HT1080 (cell line): ENCODE measurements at places on chromosomes 1 and 21.

DNA sequence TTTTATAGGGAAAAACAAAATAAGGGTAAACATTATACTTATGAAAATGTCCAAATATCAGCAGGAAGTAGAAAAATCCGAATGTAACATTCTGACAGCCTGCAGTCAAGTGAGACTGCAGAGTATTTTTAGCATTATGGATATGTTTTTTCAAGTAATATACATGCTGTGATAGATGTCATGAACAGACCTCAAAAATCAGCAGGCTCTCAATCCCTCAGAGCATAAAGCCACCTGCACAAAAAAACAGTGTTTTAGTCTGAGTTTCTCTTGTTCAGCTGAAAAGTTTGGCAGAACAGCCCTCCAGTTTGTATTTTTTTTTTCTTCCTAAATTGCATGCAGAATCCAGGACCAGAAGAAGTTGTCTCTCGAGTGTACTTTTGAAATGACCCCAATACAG lies 219.1 kb upstream of the FMN2 start:
- DNase-seq: no peak

DNA sequence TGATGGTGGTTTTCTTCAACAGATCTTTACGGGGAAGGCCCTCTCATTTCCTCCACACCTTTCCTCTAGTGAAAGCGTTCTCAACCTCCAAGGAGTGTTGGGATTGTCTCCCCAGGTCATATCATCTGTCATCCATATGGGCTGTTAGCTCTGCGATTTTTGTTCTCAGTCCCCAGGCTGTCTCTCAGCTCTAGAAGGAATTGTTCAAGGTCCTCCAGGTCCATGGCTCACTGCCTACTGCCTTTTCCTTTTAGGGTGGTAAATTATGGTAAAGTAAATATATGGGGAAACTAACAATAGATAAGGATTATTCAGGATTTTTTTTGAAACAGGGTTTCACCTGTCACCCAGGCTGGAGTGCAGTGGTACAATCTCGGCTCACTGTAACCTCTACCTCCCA lies 37.6 kb downstream of the ELF3 start:
- DNase-seq: no peak

- no peak for DNase-seq
Measured at GRCh38 chr1:202018468-202019234, 8.3 kb downstream of the ELF3 start.

DNA sequence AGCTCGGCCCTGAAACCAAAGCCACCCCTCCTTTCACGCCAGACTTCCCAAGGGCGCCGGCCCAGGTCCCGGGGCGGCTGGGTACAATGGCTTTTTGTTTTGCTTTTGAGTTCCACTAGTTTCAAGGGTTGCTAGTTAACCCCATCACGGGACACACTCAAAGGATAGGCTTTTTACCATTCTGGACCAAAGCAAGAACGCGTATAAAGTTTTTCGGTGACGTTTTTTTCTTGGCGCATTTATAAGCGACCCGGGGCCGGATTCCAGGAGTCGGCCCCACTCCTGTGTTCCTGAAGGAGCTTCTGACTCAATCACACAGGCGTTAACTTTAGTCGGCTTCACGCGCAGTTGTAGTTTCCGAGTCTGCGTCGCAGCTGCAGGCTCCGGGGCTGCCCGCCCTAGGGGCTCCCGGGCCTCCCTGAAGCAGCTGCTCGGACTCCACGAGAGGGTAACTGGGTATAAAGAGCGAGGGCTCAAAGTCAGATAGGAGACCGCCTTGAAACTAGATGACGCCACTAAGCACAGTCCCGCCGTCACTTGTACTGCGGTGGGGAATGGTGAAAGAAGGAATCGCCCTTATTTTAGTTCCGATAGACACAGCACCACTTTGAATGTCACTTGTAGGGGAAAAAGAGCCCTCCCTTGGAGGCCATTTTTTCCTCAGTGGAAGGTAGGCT lies 707 bp upstream of the KLHL21 start:
- DNase-seq: peak; percentile 76

- DNase-seq: no peak
Measured at GRCh38 chr1:219669556-219669955, 56.7 kb upstream of the ZC3H11B start.

- no peak for DNase-seq
Measured at GRCh38 chr21:46634427-46634826, 1.0 kb upstream of the PRMT2 start.

DNA sequence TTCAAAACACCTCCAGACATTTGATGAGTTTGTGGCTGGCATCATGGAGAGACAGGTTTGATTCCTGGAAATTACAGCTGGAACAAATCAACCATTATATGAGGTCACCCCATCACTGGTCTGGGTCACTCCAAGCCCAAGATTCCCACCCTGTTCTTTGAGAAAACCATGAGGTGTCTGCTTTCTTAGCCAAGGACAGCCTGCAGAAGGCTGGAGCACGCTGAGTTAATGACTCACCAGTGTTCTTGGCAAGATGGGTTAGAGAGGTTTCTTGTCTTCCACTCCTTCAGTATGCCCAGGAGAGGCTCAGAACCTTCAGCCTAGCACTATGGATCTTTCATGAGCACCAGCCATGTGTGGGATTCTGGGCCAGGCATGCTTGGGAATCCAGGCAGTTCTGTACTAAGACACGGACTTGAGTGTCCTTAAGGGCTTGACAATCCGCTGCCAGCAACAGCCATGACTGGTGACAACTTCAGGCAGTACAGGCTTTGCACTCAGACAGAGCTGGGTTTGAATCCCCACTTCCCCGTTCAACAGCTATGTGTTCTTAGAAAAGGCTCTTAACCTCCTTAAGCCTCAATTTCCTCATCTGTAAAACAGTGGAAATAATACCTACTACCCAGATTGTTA lies 43.9 kb downstream of the GRHL3 start:
- peak; percentile 90 for DNase-seq

GRCh38 chr1:33382661-33383415 lies 48.1 kb downstream of the PHC2 start:
- DNase-seq: no peak

- DNase-seq: no peak
Measured at GRCh38 chr1:16048573-16049189, 5.1 kb downstream of the CLCNKB start.

DNA sequence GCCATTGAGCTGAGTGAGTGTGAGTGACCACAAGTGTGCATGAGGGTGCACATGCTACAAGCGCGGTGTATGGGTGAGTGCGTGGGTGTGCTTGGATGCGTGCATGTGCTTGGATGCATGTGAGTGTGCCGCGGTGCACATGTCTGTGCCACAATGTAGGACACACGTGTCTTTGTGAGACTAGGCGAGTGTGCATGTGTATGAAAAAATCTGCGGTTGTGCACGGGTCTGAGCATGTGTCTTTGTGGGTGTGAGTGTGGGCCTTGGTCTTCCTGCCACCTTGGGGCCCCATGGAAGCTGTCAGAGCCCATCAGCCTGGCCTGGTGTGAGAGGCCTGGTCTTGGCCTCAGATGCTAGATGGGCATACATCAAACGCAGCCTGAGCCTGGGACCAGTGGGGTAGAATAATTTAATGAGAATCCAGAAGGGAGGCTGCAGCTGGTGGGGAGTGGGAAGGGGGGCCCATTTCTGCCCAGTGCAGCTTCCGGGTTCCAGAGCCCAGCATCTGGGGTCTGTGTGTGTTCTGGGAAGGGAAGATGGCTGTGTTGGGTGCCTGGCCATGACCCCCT lies 103.9 kb upstream of the SLC2A1 start:
- no peak for DNase-seq

DNA sequence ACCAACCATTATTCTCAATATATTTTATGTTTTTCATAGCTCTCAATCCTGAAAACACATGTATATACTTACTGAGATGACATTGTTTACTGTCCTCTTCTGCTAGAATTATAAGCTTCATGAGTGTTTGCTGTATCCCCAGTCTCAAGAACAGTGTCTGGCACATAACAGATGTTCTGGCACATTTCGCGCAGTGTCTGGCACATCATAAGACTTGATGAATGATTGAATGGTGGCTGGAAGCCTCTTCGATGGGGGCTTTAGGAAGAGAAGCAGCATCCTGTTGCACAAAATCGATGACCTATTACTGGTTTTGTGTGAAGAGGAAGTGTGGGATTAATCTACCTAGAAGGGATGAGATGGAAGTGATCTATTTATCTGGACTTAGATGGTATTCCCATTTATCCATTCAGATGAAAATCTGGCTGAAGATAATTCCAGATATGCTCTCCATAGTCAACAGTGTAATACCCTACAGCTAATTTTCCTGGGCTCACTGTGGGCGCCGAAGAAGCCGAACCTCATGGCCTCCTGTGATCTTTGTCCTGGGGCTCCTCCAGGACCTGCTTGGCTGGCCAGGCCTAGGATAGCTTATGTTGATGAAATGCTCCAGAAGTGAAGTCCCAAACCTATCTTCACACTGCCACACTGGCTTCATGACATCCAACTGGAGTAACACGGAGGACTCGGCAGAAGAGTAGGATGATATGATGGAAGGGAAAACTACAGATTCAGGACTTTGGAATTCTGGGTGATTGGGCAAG lies 26.5 kb downstream of the CD34 start:
- no peak for DNase-seq

DNA sequence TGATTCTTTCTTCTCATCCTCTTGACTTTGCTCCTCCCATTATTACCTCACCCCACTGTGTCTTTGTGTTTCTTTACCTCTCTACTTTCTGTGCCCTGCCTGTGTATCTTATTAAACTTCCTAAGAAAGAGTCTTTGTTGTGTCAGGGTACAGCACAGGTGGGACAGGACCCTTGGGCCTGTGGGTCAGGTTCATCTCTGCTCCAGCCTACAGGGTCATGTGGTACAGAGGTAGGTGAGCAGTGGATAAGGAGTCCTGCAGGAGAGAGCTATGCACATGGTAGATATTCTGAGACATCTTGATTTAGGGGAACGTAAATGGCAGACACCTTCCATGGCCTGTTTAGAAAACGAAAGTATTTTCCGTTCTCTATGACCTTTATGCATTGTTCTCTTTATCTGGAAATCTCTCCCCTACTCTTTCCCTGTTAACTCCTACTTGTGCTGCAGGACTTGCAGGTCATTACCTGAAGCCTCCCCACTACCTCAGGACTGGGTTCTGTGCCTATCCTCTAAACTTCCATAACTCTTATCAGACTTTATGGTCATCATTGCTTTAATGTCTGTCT lies 9.9 kb downstream of the GIPC2 start:
- DNase-seq: no peak

GRCh38 chr1:61930116-61930645 lies 187.9 kb downstream of the PATJ start:
- no peak for DNase-seq

DNA sequence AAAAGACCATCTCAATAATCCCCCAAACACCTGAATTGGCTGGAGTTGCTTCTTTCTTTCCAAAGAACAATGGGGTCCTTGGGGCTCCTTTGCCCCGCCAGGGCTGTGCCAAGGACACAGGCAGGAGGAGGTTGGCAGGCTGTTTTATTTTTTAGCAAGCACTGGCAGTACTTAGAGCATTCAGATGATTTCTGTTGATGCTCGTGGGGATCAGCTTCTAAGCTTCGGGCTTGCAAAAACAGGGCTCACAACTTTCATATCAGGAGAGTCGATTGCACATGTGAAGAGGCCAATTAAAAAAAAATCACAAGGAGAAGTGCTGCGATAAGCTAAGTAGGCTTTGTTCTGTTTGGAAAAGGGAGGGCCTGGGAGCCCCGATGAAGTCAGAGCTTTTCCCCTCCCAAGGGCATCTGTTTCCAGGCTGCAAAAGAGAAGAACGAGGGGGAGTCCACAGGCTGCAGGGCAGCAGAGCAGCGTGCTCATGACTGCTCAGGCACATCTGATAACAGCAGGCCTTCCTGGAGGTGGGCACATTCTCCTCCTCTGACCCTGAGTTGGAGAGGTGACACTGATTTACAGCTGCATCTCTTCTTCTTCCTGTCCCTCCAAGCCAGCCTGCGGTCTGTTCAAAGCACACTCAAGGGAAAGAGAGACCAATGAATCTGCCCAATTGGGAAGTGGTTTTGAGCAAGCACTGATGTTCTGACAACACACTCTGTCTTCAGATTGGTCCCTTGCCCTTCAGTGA lies 27.3 kb upstream of the BCAR3 start:
- no peak for DNase-seq

- no peak for DNase-seq
Measured at GRCh38 chr1:66237722-66238479, 296.1 kb upstream of the SGIP1 start.

DNA sequence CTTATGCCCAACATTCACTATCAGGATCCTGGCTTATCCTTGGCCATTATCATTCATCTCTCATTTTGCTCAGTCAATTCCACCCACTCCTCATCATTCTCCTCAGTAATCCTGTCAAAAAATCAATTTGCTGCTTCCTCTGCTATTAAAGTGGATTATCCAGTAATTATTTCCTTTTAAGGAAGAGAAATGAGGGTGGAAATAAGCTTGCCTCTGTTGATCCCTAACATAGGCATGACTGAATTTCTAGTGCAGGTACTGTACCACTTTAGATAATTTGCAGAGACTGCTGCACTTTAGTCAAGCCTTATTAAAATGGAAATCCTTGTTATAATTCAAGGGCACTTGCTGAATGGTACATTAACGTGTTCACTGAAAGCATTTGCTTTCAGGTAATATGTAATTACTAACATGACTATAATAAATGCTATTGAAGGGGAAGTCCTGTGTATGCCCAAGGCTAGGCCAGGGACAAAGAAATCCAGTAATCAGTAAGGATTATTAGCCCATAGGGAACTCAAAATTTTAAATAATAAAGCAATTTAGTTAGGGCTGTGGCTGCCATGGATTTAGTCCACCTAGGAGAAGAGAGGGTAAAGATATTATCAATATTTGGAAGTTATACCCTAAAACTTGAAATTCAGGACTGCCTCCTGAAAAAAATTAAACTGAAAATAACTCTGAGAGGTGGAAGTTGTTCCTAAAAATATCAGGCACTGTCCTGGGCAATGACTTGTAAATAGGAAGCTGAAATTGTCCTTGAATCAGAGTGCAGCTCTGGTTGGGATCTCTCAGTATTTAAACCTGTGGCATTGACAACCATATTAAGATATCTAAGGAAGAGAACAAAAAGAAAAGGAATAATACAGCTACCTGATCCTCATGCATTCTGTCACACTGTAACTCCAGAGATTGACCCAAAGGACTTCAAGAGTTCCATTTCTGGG lies 43.4 kb downstream of the RGS2 start:
- no peak for DNase-seq

GRCh38 chr1:116826818-116827606 lies 72.8 kb downstream of the CD2 start:
- peak; percentile 87 for DNase-seq

GRCh38 chr1:37930246-37931101 lies 16.4 kb downstream of the INPP5B start:
- DNase-seq: no peak

GRCh38 chr1:10646347-10646861 lies 150.0 kb downstream of the CASZ1 start:
- DNase-seq: peak; percentile 54
